ENCODE measurements at places on chromosomes 16 and 17.

- DNase-seq: no peak
Measured at GRCh38 chr17:9235346-9235745, 214.0 kb downstream of the NTN1 start.

- DNase-seq: no peak
Measured at GRCh38 chr16:75745823-75746222, 19.5 kb upstream of the CPHXL start.

GRCh38 chr16:15672514-15673167, 22.6 kb downstream of the NDE1 start:
- DNase-seq: peak; percentile 89

DNA sequence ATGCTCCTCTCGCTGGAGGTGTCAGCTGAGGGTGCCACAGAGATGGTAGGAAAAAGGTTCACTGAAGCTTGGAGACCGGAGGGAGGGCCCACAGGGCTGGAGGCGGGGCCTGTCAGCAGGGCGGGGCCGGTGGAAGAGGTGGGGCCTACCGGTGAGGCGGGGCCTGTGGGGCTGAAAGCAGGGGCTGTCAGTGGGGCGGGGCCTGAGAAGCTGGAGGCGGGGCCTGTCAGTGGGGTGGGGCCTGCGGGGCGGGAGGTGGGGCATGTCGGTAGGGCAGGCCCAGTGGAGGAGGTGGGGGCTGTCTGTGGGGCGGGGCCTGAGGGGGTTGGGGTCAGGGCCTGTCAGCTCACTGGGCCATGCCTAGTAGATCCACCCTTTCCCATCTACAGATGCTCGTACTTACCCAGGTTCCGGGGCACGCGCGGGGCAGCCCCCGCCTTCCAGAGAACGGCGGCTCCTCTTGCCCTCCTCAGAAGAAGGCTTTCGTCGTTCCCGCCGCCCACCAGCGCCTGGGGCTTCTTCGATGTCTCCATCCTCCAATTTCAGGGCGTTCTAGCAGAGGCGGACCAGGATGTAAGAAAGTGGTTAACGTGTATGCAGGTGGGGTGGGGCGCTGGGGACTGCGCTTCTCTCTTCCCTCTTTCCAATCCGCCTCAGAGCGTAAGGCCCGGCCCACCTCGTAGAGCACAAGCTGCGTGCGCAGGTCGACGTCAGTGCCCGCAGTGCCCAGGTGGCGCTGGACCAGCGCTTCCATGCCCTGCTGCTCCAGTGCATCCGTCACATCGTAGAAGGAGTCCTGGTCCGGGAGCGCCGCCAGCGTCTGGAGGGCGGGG, 9.8 kb downstream of the TMEM208 start:
- DNase-seq: peak; percentile 80

DNA sequence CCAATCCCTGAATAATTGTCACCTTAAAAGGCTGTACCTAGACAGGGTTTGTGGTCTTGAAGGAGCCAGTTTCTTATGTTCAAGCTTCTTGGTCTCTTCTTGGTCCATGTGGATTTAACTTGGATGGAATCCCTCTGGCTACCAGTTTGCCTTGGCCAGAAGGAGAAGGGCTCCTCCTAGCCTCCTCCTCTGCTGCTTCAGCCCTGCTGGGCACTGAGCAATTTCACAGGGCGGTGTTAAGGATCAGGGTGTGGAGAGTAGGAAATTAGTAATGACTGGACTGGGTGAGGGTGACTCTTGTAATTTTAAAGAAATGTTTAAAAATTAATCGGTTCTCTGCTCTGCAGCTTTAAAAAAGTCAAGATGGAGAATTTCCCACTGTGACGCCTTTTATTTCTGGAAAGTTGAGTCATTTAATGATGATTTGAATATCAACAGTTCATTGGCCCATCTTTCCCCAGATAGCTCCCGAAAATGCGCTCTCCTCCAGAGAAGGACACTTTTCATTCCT, 96.4 kb downstream of the MSI2 start:
- DNase-seq: no peak

All from testis (tissue), 5 donors.